ENCODE measurements at places on chromosomes 7 and 10. TPM values are rescaled to one million over a fixed set of nuclear protein-coding genes. Genes with fewer than 3 reads are reported as not detected.
A peak's percentile ranks its signal among the peaks of the same experiment; 100 is the strongest.

The MICALL2 gene
- polyA plus RNA-seq, result 20.6 TPM

The TWIST1 gene
- polyA plus RNA-seq, result 0.06 TPM

The IFIT1B gene
- not detected for polyA plus RNA-seq

The SSC4D gene
- 1.9 TPM for polyA plus RNA-seq

- H3K27me3 ChIP-seq, result no peaks in the 10 kb centered on the region
- DNase-seq, result peak; percentile 63
Measured at GRCh38 chr10:122286867-122287266, 15.8 kb downstream of the BTBD16 start.
